ENCODE measurements at places on chromosomes 16 and 17.

GRCh38 chr17:81392909-81393654 is 2.2 kb upstream of the BAHCC1 start:
- no peak for DNase-seq

DNA sequence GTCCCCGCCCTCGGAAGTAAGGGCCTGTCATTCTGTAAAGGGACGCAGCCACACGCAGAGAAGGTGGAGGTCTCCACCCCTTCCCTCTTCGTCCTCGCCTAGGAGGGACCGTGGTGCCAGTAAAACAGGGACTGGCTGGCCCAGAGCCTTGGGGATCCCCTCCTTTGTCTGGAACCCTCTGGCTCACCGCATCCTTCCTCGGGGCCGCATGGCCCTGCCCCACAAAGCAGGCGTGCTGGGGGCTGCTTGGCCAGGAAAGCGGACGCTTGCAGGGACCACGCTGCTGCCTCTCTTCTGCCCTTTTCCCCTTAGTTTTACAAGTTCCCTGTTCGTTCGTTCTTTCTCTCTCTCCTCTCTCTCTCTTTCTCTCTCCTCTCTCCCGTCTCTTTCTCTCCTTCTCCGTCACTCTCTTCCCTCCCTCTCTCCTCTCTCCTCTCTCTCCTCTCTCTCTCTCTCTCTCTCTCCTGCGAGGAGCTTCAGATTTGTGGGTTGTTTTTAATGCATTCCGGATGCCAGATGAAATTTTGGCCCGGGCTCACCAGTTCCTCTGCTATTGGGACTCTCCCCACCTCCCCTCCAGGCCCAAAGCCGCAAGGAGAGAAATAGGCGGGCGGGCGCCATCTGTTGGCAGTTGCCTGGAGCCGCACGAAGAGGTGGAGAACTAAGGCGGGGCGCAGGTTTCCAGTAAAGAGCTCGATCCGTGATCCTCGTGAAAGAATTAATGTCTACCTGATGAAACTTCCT is 35.1 kb upstream of the CDRT4 start:
- DNase-seq = peak; percentile 61

DNA sequence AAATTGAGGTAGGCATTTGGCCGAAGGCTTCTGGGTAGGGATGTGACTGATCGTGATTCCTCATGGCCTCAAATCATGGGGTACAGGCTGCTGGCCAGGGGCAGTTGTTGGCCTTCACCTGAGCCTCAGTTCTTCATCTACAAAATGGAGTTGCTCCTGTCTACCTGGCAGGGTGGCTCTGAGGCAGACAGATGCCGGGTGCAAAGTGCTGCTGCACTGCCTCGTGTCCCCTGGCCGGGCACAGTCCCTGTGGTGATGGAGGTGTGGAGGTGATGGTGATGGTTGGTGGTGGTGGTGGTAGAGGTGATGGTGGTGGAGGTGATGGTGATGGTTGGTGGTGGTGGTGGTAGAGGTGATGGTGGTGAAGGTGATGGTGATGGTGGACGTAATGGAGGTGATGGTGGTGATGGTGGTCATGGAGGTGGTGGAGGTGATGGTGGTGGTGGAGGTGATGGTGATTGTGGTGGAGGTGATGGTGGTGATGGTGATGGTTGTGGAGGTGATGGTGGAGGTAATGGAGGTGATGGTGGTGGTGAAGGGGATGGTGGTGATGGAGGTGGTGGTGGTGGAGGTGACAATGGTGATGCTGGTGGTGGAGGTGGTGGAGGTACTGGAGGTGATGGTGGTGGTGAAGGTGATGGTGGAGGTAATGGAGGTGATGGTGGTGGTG is 52.6 kb downstream of the RNF213 start:
- no peak for DNase-seq

- DNase-seq = no peak
These were observed 12.0 kb downstream of the TBX21 start for GRCh38 chr17:47745037-47745380.

- DNase-seq = peak; percentile 87
These were observed 21.0 kb downstream of the SNN start for GRCh38 chr16:11689031-11689840.

DNA sequence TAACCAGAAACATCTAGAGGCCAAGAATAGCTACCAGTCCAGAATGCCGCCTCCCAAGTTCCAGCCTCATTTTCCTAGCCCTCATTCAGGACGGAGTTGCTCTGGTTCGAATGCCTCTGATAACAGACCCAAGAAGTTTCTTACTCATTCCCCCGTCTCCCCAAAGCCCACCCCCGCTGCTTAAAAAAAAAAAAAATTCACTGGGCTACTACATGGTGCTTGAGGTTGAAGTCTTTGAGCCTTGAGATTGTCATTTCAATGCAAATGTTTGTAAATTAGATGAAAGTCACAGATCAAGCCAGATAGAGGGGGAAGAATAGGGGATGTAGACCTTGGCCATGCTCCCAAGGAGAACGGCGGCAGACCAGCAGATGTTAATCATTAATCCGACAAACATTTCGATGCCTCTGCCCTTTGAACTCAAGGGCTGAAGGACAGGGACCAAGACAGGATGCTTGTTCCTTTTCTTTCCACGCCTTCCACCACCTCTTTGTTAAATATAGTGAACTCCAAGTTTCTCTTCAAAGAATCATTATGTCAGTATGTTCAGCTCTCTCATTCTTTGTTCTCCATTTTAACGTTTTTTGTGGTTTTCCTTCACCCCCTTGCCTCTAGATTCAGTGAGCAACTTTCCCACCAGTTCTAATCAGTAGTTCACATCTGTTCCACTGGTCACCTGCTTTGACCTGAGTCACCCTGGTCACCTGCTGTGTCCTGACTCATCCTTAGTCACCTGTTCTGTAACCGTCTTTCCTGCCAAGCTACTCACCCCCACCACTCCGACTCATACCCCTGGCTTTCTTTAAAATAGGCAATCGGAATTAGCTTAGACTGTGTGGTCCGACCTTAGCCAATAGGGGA is 190.3 kb downstream of the CPPED1 start:
- no peak for DNase-seq

DNA sequence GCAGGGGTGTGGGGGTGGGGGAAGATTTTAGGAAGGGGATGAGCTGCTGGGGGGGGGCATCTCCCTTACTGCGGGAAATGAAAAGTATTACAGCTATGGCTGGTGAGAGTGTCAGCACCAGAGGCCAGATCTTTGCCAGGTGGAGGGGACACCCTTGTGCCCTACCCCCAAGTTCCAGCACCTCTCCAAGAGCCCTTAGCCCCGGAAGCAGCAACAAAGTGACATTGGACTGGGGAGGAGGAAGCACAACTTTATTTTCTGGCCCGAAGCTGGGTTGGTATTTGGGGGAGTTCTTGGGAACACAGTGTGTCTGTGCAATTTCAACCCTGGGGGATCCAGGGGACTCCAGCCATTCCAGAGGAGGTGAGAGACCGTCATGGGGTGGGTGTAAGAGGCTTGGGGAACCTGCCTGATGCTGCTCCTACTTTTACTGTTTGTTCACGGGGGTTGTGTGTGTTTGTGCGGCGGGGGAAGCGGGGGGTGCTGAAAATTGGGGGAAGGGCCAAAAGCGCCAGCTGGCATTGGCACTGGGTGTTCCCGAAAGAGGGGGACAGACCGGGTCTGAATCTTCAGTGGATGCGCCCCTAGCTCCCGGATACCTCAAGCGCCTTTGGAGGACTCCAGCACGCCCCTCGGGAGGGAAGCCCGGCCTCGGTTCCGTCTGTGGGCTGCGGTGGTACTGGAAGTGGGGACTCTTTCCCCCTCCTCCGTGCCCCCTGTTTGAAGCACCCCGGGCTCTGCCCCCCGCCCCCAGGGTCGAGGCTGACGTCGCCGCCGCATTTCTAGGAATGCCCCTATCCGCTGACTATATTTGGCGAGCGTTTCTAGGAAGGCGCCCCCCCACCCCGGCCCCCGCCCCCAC is 230.3 kb downstream of the MRTFB start:
- peak; percentile 55 for DNase-seq

- no peak for DNase-seq
These were observed 6.0 kb downstream of the SOX9 start for GRCh38 chr17:72126575-72127486.

DNA sequence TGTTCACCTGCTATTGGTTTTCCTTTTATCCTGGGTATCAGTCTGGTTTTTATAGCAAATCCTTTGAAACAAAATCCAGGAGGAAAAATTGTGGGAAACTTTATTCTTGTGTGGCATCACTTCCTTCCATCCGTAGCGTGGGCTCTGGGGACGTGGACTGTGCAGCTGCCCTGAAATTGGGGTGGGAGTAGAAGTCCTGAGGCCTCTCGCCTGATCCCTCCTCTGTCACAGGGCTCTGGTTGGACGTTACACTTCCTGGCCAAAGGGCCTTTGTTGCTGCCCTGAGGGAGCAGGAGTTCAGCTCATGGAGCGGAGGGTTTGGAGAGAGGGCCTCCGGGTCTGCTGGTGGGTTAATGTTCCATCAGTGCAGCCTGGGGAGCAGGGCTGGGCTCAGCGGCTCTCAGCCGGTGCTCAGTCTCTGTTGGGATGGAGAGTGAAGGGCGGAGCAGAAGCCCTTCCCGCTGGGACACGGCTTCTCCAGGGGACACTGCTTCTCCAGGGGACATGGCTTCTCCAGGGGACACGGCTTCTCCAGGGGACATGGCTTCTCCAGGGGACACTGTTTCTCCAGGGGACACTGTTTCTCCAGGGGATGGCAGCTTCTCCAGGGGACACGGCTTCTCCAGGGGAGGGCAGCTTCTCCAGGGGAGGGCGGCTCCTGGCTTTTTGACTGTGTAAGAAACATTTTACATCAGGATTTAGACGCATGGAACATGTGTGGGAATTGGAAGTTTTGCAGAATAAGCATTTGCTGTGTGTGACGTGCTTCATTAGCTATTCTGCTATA is 15.2 kb upstream of the RPL13 start:
- no peak for DNase-seq

DNA sequence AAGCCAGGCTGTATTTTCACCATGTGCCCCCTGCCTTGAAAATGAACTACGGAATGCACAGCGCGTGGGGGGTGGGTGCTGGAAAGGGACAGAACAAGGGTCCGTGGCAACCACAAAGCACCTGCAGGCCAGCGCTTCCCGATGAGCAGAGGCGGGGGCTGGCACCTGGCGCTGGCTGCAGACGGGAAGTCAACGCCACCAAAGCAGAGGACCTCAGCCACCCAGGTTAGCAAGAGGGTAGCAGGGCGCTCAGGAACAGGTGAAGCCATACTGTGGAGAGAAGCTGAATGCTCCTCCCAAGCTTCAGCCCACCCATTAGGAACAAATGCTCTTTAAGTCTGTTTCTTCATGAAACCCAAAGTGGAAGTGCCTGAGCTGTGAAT is 64.7 kb downstream of the KLHDC4 start:
- peak; percentile 93 for DNase-seq
